ENCODE measurements at places on chromosomes 12 and 14. TPM values are rescaled to one million over a fixed set of nuclear protein-coding genes. Genes with fewer than 3 reads are reported as not detected.

Gene EPYC
- total RNA-seq, result not detected

Gene SMCO2
- total RNA-seq, result not detected

Gene DYRK4
- total RNA-seq, result 12.0 TPM

DNA sequence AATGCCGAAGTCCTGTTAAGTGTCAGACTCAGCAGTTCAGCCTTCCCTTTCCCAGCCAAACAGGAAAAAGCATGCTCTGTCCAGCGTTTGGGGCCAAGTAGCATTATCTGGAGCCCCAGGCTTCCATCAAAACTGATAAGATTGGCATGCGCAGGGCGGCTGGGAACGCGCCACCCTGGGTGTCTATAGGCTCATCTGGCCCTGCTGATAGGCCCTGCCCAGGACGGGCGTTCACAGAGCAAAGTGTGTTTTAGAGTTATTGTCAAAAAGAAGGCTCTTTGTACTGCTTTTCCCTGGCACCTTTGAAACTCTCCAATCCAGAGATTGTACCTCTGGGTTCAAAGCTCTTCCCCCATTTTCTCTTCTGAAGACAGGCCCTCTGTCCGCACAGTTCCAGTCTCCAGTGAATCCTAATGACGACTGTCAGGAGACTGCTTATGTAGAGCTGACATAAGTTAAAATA, at the start of gene ART4:
Gene ART4, minus strand, starts transcription at position 102 of the 463 bp plus-strand sequence. CDS start 413 bp downstream, outside the sequence.
- peaks cover 3% of the 10 kb centered on the region for H3K36me3 ChIP-seq
- peak within 1 kb of the TSS; percentile 82 for H3K27ac ChIP-seq
- peak; percentile 85 for DNase-seq

DNA sequence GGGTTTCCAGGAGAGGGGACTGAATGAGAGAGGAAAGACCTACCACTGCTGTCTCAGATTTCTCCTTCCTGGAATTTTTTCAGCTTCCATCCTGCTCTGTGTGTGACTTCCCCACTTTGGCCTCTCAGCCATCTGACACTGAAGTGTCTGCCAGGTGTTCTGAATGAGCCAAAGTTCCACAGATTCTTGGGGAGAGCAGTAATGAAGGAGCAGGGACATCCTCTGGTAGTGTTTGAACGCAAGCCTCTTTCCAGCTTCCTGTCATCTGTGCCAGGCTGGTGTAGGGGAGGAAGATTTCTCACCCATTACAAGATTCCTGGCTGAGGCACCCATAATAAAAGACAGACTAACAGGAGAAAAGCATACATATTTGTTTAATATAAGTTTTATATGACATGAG, 141.7 kb upstream of the NRXN3 start:
- no peaks in the 10 kb centered on the region for H3K4me1 ChIP-seq
- no peak overlapping the region for H3K4me3 ChIP-seq
- peaks cover 2% of the 10 kb centered on the region for H3K27me3 ChIP-seq
- H3K27ac ChIP-seq, result no peak overlapping the region

GRCh38 chr14:24260026-24260779, 2.8 kb downstream of the TGM1 start:
- H3K4me1 ChIP-seq, result no peaks in the 10 kb centered on the region
- H3K27ac ChIP-seq, result no peak overlapping the region
- H3K4me3 ChIP-seq, result no peak overlapping the region
- H3K27me3 ChIP-seq, result no peaks in the 10 kb centered on the region
- DNase-seq, result no peak

- H3K27ac ChIP-seq, result no peak overlapping the region
- no peaks in the 10 kb centered on the region for H3K36me3 ChIP-seq
- peaks cover 4% of the 10 kb centered on the region for H3K27me3 ChIP-seq
- no peaks in the 10 kb centered on the region for H3K4me1 ChIP-seq
Measured at GRCh38 chr12:85466890-85467289, 186.9 kb downstream of the ALX1 start.

DNA sequence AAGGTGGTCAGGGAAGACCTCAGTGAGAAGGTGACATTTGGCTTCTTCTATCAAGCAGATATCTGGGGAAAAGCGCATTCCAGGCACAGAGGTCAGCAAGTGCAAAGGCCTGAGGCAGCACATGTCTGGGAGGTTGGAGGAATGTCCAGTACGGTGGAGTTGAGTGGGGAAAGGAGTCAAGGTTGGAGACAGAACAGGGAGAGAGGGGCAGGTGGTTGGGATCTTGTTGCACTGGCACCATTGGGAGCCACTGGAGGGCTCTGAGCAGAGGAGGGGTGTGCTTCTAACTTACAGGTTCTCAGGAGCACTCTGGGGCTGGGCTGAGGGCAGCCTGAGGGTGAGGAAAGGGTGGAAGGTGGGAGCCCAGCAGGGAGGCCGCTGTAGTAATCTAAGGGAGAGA, 52.1 kb downstream of the EID3 start:
- no peaks in the 10 kb centered on the region for H3K4me1 ChIP-seq
- H3K4me3 ChIP-seq, result no peak overlapping the region
- H3K27me3 ChIP-seq, result no peaks in the 10 kb centered on the region

- H3K4me3 ChIP-seq, result no peak overlapping the region
- no peaks in the 10 kb centered on the region for H3K27me3 ChIP-seq
Measured at GRCh38 chr12:132245521-132246101, 83.8 kb downstream of the GALNT9 start.

DNA sequence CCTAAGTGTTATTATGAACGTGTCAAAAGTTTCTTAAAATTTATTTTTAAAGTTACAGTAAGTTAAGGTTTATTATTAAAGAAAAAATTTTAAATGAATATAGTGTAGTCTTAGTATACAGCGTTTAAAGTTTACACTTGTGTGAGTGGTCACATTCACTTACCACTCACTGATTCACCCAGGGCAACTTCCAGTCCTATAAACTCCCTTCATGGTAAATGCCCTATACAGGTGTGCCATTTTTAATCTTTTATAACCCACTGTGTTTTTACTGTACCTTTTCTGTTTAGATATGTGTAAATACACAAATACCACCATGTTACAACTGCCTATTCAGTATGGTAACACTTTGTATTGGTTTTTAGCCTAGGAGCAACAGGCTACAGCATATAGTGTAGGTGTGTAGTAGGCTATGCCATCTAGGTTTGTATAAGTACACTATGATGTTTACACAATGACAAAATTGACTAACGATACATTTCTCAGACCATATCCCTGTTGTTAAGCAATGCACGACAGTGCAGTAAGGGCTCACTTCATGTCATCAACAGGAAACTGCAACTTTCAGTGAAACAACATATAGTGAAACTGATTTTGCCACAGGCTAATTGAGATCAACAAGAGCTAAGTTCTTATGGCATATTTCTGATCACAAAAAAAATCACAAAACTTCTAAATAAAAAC, 112.0 kb upstream of the TMCC3 start:
- H3K36me3 ChIP-seq, result no peaks in the 10 kb centered on the region
- no peak overlapping the region for H3K4me3 ChIP-seq
- H3K4me1 ChIP-seq, result no peaks in the 10 kb centered on the region
- DNase-seq, result no peak
- no peak overlapping the region for H3K27ac ChIP-seq

- H3K36me3 ChIP-seq, result no peaks in the 10 kb centered on the region
- DNase-seq, result no peak
- H3K27me3 ChIP-seq, result no peaks in the 10 kb centered on the region
- H3K27ac ChIP-seq, result no peak overlapping the region
Measured at GRCh38 chr12:39402922-39403321, 40.0 kb downstream of the KIF21A start.

- no peak for DNase-seq
- peak overlapping the region; percentile 80 for H3K27ac ChIP-seq
- H3K36me3 ChIP-seq, result no peaks in the 10 kb centered on the region
Measured at GRCh38 chr12:102462795-102463465, 17.4 kb downstream of the IGF1 start.

DNA sequence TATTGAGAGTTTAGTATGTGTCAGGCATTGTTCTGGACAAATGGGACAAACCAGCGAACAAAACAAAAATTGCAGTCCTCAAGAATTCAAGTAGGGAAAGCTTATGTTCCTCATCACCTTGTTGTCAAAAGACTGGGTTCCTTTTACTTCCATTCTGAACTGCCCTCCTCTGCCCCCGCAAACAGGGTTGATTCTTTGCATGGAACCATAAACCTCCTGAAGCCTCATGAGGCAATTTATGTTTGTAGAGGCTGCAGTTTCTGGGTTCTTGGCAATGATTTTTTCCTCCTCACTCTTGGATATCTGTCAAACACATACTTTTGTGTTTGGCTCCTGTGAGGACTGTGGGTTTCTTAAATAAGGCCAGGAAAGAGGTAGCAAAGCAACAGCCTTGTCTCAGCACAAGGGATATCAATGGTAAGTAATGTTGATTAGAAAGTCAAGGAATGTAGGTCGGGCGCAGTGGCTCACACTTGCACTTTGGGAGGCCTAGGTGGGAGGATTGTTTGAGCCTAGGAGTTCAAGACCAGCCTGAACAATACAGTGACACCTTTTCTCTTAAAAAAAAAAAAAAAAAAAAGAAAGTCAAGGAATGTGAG, 13.9 kb downstream of the COPZ1 start:
- H3K4me3 ChIP-seq, result no peak overlapping the region
- DNase-seq, result no peak
- H3K36me3 ChIP-seq, result peaks cover 31% of the 10 kb centered on the region

- no peaks in the 10 kb centered on the region for H3K36me3 ChIP-seq
- H3K27ac ChIP-seq, result peak overlapping the region; percentile 25
- DNase-seq, result no peak
- H3K4me3 ChIP-seq, result no peak overlapping the region
Measured at GRCh38 chr12:67748743-67749040, 100.1 kb downstream of the DYRK2 start.

- no peak overlapping the region for H3K4me3 ChIP-seq
- H3K27me3 ChIP-seq, result no peaks in the 10 kb centered on the region
- no peak for DNase-seq
- no peaks in the 10 kb centered on the region for H3K36me3 ChIP-seq
Measured at GRCh38 chr14:27927519-27927918, 839.1 kb upstream of the FOXG1 start.

DNA sequence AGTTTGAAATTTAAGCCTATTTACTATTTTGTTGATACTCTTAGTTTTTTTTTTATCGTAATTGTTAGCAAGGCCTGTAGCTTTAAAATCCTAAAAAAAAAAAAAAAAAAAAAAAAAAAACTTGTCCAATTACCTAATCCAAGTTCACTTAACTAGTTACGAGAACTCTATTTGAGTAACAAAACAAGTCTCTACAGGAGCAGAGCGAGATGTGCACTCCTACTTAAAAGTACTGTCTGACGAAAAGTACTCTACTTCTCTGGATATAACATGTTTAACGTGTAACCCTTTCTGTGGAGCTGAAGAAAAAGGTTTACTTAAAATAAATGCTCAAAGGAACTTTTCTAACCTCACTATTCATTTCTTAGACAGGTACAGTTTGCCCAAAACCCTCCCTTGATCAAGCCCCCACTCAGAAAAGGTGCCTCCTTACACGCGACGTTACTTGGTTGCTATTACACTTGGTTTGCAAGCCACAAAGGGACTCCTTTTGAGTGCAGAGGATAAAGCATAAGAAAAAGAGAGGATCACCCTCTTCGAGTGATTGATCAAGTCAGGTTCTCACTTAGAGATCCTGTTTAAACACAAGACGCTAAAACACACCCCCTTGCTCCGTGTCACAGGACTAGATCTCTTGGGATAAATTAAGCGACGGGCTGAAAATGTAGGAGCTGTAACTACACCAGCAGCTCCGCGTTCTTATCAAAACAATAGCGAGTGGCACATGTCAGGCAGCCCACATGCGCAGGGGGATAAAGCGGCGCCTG, 2.2 kb downstream of the BAZ1A start:
- peaks cover 5% of the 10 kb centered on the region for H3K4me1 ChIP-seq
- H3K27me3 ChIP-seq, result no peaks in the 10 kb centered on the region
- H3K27ac ChIP-seq, result peak overlapping the region; percentile 100
- H3K36me3 ChIP-seq, result no peaks in the 10 kb centered on the region
- DNase-seq, result no peak

DNA sequence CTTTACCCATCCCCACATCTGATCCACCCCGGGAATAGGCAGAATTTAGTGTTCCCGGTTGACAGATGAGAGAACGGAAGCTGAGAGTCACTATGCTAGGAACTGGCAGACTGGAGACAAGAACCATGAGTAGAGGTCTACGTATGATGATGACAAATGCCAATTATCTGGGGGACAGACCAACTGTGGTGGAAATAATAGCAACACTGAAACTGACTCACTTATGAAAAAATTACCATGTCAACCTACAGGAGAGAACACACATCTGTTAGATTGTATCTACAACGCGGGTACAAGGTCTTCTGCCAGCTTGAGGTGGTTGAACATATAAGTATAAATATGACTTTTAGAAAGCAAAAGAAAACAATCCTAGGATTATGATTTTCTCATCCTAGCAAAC, 15.4 kb upstream of the SELPLG start:
- no peak overlapping the region for H3K4me3 ChIP-seq
- H3K4me1 ChIP-seq, result peaks cover 8% of the 10 kb centered on the region
- DNase-seq, result no peak

DNA sequence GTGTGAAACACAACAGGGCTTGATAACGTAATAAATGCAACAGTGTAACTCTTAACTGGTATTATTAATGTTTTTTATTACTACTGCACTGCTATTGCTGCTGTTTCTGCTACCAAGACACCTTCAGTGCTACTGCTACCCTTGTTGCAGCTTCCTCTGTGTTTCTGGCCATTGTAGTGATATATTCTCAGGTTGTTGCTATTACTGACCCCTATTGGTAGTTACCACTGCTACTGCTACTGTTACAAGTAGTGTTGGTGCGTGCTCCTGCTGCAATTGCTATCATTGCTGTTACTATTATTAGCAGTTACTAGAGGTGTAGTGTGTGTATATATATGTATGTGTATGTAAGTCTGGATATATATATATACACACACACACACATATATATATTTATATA, 87.2 kb upstream of the PTPRB start:
- no peaks in the 10 kb centered on the region for H3K4me1 ChIP-seq
- no peaks in the 10 kb centered on the region for H3K36me3 ChIP-seq
- no peak overlapping the region for H3K27ac ChIP-seq
- DNase-seq, result no peak
- no peak overlapping the region for H3K4me3 ChIP-seq

Data from liver (tissue), 10 donors.